ENCODE measurements at places on chromosomes 12 and 14.
A peak's percentile ranks its signal among the peaks of the same experiment; 100 is the strongest.

- no peak for DNase-seq
These were observed 27.4 kb upstream of the BTBD6 start for GRCh38 chr14:105220699-105221597.

GRCh38 chr12:32457251-32458025 lies 58.1 kb downstream of the FGD4 start:
- DNase-seq, result no peak

- no peak for DNase-seq
These were observed 161.1 kb downstream of the MYRFL start for GRCh38 chr12:69986114-69986513.

DNA sequence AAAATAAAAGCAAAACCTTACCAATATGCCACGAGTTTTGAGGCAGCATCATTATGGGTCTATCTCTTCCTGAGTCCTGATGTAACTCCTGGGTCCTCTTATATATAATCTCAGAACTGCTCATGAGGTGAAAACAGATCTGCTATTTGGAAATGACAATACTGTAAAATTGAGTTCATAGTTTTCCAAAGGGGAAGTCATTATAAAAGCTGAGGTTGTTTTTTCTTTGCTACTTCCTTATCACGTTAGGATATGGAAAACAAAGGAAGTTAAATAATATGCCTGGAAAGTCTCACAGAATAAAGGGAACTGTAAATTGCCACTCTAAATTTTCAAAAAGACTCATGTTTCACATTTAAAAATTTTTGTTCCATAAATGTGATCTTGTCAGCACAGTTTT lies at the start of gene CD163L1:
Gene CD163L1, minus strand, starts transcription at position 78 of the 400 bp plus-strand sequence. Its CDS starts 26 bp downstream, at position 52.
- DNase-seq, result no peak

GRCh38 chr12:110776410-110776809 lies 33.7 kb upstream of the PPP1CC start:
- DNase-seq, result peak; percentile 66

- no peak for DNase-seq
These were observed 18.7 kb downstream of the TSHR start for GRCh38 chr14:80973931-80974641.

GRCh38 chr12:72476301-72476700 lies 204.1 kb downstream of the TRHDE start:
- DNase-seq, result no peak

DNA sequence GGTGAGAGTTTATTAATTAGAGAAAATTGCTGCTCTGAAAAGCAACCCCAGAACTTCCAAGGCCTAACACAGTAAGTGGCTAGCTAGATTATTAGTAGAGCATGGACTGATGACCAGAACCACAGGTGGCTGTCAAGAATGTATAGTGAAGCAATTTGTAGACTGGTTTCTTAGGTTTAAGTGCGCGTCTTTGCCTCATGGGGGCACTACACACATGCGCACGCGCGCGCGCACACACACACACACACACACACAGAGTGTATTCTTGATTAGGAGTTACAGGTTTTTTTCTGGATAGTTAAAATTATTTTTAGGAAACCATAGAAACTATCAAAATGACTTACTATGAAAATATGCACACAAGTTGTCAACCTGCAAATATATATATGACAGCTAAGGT lies 66.5 kb downstream of the BHLHE41 start:
- DNase-seq, result no peak

DNA sequence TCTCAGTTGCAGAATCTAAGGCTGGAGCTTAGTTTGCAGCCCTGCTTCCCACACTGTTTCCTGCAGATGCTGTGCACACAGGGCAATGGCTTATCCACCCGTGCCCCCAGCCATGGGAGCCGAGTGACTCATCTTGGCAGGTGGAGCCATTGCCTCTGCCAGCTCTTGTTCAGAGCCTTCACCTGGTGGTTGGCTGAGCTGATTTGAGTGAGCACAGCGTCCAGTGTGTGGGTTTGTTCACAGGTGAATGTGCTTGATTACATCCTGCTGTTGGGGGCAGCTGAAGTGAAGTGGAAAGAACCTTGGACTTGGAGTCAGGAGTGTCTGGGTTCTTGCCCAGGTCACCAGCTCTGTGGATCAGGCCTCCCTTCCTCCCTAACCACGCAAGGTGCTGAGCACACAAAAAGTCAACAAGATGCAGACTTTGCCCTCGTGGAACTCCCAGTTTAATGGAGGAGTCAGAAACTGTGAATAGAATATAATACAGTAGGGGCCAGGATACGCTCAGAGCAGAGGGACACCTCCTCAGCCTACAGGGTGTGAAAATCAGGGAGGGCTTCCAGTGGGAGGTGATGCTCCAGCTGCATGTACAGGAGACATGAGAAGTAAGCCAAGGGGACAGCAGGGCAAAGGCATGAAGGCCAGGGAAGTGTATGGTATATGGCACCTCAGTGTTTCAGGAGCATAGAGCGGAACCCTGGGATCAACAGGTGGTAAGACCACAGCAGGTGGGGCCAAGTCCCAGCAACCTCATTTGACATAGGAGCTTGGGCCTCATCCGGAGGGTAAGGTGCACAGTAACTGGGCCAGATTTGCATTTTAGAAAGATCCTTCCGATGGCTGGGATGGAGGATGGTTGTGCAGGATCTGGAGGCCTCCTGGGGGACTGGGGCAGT lies 22.8 kb downstream of the JDP2 start:
- DNase-seq, result no peak

- DNase-seq, result no peak
These were observed 89.8 kb downstream of the B4GALNT3 start for GRCh38 chr12:549476-550082.

DNA sequence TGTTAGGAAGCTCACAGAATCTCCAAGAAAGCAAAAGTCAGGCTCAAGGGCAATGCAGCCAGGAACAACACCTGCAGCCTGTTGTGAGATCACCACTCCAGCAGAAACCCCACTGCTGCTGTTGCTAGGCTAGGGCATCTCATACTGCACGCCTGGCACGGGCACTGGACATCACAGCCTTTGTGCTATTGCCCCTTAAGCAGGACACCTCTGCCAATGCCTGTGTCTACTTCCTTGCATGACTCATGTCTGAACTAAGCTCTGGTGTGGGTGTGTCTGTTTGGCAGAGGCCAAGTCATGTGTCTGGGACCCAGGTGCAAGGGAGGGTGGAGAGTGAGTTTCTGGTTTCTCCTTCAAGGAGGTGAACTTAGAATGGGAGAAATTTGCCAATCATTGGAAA lies 10.0 kb upstream of the DDX47 start:
- peak; percentile 62 for DNase-seq

DNA sequence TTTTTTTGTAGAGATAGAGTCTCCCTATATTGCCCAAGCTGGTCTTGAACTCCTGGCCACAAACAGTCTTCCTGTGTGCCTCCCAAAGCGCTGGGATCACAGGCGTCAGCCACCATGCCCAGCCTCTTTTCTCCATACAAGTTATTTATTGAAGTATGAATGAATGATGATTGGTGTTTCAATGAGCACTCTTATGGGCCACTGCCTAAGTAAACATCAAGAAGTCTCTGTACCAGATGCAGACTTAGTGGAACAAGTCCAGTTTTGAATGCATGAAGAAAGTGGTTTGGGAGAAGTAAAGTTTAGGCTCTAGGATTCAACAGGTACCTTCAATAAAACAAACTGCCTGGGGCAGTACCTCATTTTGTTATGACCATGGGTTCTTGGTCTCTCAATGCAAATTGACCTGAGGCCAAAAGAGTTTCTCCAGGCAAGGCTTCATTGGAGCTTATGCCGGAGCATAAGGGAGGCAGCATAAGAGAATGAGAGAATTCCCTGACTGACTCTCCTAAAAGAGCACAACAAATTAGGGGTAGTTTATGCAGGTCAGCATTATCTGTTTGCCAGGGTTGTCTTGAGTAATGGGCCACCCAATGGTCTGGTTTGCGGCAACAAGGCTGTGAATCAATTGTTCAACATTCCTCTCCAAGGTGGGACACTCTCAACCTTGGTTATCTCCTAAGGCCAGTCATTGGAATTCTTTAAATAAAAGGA lies 1.1 kb upstream of the GMFB start:
- no peak for DNase-seq

- DNase-seq, result no peak
These were observed 177.6 kb downstream of the CAND1 start for GRCh38 chr12:67446716-67447115.

DNA sequence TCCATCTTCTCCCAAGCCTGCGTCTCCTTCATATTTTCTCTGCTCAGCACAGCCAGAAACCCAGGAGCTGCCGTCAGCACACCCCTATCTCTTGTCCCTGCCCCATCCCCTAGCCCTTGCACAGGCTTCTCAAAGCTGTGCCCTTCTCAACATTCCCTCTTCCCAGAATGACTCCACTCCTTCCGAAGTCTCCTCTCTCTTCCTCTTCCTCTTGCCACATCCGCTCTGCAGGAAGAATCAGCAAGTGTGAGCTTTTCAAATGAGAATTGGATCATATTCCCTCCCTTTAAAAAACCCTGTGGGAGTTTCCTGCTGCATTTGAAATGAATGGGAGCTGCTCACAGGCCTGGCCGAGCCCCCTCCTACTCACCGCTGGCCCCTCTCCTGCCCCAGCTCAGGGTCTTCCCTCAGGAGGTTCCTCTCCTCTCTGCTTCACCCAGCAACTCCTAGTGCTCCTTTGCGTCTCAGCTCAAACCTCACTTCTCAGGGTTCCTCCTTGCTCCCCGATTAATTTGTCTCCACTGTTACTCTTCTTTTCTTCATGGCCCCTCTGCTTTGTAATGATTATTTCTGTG lies 528.5 kb upstream of the CCDC196 start:
- no peak for DNase-seq

GRCh38 chr14:68223631-68224030 lies 404.1 kb downstream of the RAD51B start:
- no peak for DNase-seq

DNA sequence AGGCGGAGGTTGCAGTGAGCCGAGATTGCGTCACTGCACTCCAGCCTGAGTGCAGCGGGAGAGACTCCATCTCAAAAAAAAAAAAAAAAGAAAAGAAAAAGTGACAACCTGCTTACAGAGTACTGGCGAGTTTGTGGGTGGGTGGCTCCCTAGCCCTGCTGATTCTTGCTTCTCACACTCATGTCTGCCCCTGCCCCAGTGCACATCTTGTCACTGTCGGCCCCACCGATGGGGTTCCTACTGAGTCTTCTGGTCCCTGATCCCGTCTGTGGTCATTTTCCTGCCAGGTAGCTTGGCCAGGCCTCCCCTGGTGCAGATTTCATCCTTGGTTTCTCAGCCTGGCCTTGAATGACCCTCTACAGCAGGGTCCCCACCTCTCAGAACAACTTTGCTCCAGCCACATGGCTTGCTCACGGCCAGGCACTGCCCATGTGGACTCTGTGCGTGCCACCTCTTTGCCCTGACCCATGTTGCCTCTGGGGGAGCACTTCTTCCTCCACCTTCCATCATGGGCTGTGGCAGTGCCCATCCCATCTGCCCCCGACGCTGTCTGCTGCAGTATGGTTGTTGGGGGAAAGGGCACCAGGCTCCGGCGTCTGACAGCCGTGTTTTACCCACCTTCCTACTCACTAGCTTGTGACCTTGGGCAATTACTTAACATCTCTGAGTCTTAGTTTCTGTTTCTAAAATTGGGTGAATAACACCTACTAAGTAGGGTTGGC lies 2.1 kb upstream of the PTPN6 start:
- DNase-seq, result no peak

- DNase-seq, result no peak
These were observed 62.5 kb downstream of the ETNK1 start for GRCh38 chr12:22687361-22688076.

GRCh38 chr12:109885616-109886015 lies 5.3 kb upstream of the GLTP start:
- DNase-seq, result no peak

GRCh38 chr12:115294453-115295133 lies 610.6 kb upstream of the TBX3 start:
- no peak for DNase-seq

DNA sequence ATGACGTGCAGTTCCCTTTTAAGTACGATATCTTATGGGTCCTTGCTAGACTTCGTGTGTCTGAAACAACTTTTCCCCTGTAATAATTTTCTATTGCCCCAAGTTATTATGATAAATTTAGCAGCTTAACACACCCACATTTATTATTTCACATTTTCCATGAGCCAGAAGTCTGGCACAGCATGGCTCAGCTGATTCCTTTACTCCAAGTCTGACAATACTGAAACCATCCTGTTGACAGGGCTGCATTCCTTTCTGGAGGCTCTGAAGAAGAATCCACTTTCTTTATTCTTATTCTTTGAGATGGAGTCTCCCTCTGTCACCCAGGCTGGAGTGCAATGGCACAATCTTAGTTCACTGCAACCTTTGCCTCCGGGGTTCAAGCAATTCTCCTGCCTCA lies 80.9 kb downstream of the DENND5B start:
- no peak for DNase-seq

GRCh38 chr12:14664434-14665023 lies 31.9 kb downstream of the GUCY2C start:
- no peak for DNase-seq

GRCh38 chr12:122459211-122459610 lies 36.7 kb upstream of the CLIP1 start:
- no peak for DNase-seq

- DNase-seq, result no peak
These were observed 15.3 kb downstream of the CCDC88C start for GRCh38 chr14:91402348-91402747.

DNA sequence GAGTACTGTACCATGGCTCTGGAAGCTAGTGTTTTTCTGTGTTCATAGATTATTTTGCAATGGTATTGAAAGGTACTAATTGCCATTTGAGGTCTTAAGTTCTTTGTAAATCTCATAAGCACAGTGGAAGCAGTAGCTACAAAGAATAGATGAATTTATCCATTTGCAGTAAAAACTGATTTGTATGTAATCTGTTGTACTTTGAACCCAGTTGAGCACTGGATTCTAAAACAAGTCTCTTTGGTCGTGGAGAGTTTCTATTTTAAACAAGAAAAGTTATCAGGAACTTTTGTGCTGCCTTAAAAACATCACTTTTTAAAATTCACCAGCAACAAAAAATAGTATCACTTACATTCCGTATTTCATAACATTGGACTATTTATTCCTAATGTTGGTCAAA lies 4.1 kb downstream of the RAP1B start:
- DNase-seq, result no peak

DNA sequence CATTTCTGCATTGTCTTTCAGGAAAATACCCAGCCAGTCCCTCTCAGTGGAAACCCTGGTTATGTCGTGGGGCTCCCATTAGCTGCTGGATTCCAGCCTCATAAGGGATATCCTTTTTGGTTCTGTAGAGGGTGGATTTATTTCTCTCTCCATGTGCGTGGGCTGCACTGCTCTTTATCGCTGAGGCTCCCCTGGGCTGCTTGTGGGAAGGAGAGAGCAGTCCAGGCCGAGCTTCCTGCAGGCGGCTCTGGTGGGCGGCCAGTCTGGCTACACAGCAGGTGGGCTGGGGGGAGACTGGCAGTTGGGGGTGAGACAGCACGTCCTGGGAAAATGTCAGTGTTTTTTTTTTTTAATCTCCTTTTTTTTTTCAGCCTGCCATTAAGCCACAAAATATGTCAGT lies 27.6 kb downstream of the TCTN1 start:
- DNase-seq, result no peak

DNA sequence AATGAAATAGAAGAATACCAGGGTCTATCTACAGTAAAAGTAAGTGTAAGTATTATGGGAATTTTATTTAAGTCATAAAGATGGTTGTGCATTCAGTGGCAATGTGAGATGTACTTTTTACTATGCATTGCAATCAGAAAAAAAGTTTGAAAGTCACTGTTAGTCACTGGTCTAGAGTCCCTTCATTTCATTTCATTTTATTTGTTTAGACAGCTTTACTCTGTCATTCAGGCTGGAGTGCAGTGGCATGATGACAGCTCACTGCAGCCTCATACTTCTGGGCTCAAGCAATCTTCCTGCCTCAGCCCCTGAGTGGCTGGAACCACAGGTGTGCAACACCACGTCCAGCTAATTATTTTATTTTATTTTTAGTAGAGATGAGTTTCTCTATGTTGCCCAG lies 42.6 kb downstream of the TGFB3 start:
- no peak for DNase-seq

GRCh38 chr12:109731231-109731731 lies 17.7 kb downstream of the FAM222A start:
- DNase-seq, result no peak
